ENCODE measurements at places on chromosomes 1 and 21.

DNA sequence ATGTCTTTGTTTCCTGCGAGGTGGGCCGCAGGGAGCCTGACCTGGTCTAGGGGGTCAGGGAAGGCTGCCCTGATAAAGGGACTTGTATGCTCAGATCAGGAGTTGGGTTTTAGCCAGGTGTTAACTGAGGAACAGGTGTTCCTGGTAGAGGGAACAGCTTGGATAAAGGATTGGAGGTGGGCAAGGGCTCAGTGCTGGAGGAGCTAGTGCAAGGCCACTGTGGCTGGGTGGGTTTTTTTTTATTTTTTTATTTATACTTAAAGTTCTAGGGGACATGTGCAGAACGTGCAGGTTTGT, 31.1 kb downstream of the A3GALT2 start:
- DNase-seq = no peak

- DNase-seq = peak; percentile 27
These were observed 31.2 kb upstream of the CSF3R start for GRCh38 chr1:36513676-36514473.

- no peak for DNase-seq
These were observed 14.4 kb upstream of the FCRL5 start for GRCh38 chr1:157566484-157567300.

DNA sequence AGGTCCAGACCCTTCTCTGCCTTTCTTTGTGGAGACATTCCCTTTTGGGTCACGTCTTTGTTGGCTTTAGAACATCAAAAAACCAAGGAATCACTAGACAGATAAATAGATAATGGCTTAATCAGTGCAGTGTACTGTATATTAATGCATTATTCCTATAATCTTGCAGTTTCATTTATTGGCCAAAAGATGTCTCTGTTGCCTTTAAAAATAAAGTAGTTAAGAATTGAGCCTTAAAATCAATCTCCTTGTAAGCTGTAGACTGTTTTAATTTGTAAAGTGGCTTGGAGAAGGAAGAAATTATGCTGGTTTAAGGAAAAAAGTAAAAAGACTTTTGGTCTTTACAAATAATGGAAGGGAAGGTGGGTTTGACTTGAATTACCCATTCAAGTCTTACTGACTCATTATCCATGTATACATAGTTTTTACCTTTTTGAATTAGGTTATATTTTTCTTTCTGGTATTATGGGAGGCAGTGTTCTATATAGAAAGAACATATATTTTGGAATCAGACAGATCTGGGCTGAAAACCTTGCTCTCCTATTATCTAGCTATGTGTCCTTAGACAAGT, 84.6 kb downstream of the VPS13D start:
- no peak for DNase-seq

- DNase-seq = no peak
These were observed 277.5 kb upstream of the C1orf174 start for GRCh38 chr1:4177425-4178150.

DNA sequence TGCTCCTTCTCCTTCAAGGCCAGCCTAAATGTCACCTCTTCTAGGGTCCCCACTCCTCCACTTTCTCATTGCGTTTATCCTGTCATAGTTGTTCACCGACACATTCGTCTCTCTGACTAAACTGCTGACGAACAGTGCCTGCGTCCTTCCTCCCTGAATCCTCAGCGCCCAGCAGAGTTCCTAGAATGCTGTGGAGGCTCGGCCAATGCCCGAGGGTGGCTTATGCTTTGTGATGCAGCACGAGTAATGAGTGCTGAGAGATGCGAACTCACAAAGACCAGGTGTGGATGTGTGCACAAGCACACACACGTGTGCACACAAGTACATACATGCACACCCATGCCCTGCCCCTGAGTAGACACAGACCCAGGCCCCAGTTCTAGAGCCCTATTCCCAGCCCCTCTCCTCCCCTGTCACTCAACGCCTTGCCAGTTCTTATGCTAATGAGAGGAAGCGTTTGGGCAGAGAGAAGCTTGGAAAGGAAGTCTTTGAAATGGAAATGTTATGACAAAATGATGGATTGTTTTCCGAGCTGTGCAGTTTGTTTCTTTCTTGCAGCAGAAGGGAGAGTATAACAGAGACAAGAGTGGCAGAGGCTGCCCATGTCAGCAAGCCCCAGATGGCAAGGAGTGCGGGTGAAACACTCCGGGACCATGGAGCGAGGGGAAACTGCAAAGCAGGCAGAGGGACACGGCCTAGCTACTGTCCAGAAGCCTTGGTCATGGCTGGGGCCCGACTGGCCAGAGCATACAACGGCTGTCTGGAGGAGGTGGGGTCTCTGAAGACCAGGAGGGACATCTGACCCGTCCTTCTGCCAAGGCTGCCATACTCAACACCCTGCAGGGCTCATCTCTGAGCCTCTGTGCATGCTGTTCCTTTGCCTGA, 24.2 kb downstream of the KCNA10 start:
- DNase-seq = no peak

DNA sequence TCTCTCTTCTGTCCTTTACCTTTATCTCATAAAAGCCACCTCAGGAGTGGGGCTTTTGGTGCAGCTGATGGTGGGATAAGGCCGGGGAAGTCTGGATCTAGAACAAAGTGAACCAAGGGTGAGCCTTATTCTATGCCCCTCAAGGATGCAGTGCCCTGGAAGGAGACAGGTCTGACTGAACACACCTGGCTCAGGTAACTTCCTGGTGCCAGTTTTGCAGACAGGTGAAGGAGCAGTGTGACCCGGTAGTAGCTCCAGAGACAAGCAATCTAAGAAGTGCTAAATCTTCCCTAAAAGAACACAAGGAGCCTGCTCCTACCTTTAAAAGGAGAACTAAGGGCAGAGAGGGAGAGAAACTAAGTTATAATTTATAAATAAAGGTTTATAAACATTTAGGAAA, 2.9 kb downstream of the KCNJ15 start:
- no peak for DNase-seq

DNA sequence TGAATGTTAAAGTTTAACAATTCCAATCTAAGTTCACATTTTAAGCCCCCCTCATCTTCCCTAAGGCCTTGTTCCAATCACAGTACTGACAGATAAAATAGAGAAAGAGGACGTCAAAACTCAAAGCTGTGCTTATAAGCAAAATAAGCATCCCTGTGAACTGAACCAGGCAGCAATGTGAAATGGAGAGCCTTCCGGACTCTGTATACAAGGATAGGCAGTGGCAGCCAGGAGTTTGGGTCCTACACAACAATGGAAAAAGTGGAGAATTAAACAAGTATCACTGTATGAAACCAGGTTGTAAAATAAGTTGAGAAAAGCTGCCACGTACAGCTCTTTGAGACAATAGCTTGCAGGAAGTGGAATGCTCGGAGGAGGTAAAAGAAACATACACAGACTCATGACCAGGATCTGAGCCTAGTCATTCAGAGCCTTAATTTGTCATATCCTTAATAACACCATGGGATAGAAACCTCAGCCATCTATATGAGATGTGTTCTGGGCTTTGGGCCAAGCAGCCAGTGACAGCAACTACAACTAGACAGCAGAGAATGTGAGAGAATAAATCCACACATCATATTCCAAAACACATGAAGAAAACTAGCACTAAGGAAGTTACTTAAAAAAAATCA, 55.2 kb upstream of the PALMD start:
- DNase-seq = no peak

DNA sequence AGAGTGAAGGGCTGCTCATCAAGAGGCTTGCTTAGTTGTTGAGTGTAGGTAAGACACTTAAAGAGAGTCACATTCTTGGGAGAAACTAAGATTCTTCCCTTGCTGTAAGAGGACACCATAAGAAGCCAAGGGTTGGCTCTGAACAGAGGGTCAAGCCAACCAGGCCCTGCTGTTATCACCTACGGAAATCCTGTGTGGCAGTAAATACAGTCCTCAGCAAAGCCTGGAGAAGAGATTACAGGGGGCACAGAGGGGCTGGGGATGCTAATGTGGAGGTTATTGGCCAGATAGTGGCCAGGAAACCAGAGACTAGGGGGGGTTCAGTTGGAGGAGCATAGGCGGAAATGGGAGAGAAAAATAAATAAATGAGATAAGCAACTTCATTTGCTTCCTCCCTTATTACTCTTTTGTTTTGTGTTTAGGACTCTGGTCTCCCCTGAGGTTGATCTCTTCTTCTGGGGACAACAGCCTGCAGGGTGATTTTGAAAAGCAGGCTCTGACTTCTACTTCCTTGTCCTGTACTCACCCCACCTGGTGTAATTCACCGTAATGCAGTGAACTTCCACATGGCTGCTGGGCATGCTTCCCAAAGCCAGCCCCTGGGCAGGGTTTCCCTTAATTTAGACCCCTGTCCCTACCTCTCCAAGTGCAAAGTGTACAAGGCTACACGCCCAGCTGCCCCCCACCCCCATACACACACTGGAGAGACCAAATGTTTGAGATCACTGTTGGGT, 40.9 kb downstream of the MTARC1 start:
- no peak for DNase-seq

GRCh38 chr1:199302554-199302953, 663.7 kb downstream of the PTPRC start:
- DNase-seq = no peak

DNA sequence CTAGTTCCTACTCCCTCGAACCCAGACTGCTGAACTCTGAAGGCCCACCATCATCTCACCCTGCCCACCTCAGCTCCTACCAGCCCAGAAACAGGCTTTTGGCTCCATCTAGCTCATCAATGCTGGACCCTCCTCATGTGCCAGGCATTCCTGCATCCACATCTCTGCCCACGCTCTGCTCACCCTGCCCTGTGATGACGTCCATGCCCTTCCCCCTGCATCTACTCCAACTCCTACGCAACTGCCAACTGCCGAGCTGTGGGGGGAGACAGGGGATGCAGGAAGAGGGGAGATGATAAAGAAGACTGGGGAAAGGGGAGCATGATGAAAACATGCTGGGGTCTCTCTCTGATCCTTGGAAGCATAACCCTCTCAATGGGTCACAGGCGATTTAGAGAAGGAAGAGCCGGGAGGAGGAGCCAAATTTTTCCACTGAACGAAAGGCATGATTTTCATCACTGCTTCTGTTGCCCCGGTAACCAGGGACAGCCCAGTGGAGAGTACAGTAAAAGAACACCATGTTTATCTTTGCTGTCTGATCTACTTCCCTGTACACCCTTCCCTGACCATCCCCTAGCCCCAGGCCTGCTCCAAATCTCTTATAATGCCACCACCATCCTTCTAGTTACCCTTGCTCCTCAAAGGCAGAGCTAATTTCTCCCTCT, 44.3 kb downstream of the CD34 start:
- DNase-seq = peak; percentile 31

DNA sequence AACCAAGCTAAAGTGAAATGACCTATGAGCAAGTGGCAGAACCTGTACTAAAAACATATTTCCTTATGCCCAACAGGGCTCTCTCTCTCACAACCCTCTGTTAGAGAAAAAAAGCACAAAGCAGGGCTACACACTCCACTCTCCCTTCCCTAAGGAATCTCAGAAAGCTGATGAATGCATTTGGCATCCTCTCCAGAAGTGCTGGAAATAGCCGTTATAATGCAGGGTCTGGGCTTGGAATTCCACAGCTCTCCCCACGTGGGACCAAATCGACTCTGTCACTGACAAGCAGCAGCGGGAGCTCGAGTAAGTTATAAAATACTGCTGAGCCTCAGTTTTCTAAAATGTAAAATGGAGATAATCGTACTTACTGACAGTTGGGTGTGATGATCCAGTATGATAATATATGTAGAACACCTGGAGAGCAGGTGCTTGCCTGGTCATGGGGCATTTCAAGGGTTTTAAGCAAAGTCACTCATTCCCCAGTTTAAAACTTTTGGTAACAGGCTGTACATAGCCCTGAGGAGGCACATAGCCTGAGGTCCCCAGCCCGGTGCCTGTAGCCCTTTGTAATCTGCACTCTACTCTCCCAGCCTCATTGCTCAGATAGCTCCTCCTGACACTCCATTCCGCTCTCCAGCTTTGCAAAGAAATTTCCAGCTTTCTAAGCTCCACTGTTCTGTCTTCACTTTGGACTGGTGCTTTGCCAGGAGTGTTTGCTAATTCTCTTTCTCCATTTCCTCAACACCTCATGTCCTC, 175.6 kb upstream of the DAB1 start:
- no peak for DNase-seq

DNA sequence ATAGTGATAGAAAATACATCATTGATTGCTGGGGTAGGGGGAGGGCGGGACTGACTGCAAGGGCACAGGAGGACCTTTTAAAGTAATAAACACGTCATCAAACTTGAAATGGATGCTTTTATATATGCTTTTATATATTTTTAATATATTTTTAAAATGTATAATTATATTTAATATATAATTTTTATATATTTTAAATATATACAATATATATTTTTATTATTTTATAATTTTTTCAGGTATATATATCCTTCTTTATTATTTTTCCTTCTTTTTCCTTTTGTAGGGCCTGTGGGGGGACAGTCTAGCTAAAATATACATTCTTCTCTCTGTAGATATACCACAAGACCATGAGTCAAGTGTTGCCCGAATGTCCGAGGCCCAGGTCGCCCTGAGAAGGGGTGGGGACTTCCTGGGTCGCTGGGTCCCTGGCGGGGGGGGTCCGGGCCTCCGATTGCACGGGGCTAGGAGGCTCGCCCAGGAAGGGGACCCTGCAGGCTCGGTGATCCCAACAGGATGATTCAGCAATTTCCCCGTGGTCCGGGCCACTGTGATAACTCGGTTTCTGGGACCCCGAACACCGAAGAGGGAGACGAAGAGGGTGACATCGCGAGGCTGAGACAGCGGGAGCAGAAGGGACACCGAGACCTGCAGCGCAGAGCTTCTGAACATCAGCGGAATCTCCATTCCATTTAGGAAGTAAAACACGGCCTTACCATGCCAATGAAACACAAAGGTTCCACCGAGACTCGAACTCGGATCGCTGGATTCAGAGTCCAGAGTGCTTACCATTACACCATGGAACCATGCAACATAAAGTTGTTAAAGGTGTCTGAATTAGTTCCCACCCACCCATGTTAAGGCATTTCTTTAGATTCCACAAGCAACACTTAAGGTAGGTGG, 112.5 kb upstream of the NBPF11 start:
- no peak for DNase-seq

DNA sequence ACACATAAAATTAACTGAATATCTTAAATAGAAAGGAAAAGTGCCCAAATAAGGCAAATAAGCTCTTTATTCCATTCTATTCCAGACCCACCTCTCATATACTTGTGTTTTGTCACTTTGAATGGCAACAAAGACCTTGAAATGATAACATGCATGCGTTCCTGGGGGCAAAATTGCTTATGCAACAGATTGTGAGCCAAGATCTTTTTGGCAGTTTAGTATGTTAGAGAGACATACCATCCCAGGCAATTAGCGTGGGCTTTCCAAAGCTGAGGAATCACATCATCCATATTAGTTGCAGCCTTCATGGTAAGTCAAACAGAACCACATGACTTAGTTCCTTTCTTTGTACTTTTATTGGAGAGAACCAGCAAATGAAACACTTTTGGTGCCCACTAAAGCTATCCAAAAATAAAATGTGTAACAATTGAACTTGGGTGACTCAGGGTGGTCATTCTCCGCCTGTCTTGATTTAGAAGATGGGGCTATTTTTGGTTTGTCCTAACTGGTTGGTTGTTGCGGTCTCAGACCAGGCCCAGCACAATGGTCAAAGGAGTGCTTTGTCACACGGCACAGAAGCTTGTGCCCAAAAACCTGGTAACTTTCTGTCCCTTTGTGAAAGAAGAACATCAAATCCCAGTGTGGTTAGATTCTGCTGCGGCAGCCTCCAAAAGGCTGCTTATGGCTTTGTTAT, 68.7 kb upstream of the ATF3 start:
- DNase-seq = no peak
